ENCODE measurements at places on chromosomes 2 and 18. TPM values are rescaled to one million over a fixed set of nuclear protein-coding genes. Genes with fewer than 3 reads are reported as not detected.

DNA sequence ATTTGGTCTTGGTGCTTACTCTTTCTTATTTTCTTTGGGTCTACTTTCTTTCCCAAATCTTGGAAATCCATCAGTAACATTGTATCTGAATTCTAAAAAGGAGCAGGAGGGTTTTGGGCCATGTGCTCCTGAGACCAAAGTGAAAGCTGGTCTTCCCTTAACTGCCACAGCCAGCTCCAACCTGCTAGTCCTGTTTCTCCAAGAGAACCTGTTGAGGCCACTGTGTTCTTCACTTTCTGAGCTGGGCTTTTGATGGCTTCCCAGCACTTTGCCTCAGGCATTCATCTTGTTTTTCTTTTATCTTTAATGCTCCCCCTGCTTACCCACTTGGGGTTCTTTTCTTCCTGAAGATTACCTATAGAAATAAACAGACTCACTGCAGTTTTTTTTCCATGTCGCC, 53.3 kb downstream of the ARHGAP28 start:
- no peak overlapping the region for H3K27ac ChIP-seq
- DNase-seq: no peak
- no peaks in the 10 kb centered on the region for H3K27me3 ChIP-seq
- H3K4me3 ChIP-seq: no peak overlapping the region
- H3K4me1 ChIP-seq: no peaks in the 10 kb centered on the region

- no peak overlapping the region for H3K27ac ChIP-seq
- no peaks in the 10 kb centered on the region for H3K27me3 ChIP-seq
- DNase-seq: no peak
- no peak overlapping the region for H3K4me3 ChIP-seq
- H3K36me3 ChIP-seq: peaks cover 62% of the 10 kb centered on the region
- H3K4me1 ChIP-seq: no peaks in the 10 kb centered on the region
Measured at GRCh38 chr2:158634627-158635026, 160.5 kb upstream of the DAPL1 start.

GRCh38 chr2:163187119-163187518, 348.6 kb upstream of the KCNH7 start:
- no peaks in the 10 kb centered on the region for H3K36me3 ChIP-seq
- DNase-seq: no peak
- no peaks in the 10 kb centered on the region for H3K4me1 ChIP-seq
- H3K27ac ChIP-seq: no peak overlapping the region

- no peak for DNase-seq
- H3K4me1 ChIP-seq: no peaks in the 10 kb centered on the region
- no peaks in the 10 kb centered on the region for H3K27me3 ChIP-seq
- H3K27ac ChIP-seq: no peak overlapping the region
Measured at GRCh38 chr2:45723857-45724256, 72.4 kb downstream of the PRKCE start.

GRCh38 chr2:58065248-58065647, 18.6 kb downstream of the VRK2 start:
- H3K4me3 ChIP-seq: no peak overlapping the region
- no peaks in the 10 kb centered on the region for H3K27me3 ChIP-seq
- DNase-seq: no peak
- H3K27ac ChIP-seq: no peak overlapping the region
- H3K4me1 ChIP-seq: peaks cover 13% of the 10 kb centered on the region

- H3K27ac ChIP-seq: no peak overlapping the region
- peaks cover 7% of the 10 kb centered on the region for H3K4me1 ChIP-seq
- H3K4me3 ChIP-seq: no peak overlapping the region
- no peaks in the 10 kb centered on the region for H3K27me3 ChIP-seq
Measured at GRCh38 chr2:173858291-173858731, 106.9 kb downstream of the SP3 start.

GRCh38 chr18:33837191-33837590, 259.2 kb downstream of the ASXL3 start:
- H3K36me3 ChIP-seq: no peaks in the 10 kb centered on the region
- H3K4me3 ChIP-seq: no peak overlapping the region
- no peaks in the 10 kb centered on the region for H3K4me1 ChIP-seq
- DNase-seq: no peak

DNA sequence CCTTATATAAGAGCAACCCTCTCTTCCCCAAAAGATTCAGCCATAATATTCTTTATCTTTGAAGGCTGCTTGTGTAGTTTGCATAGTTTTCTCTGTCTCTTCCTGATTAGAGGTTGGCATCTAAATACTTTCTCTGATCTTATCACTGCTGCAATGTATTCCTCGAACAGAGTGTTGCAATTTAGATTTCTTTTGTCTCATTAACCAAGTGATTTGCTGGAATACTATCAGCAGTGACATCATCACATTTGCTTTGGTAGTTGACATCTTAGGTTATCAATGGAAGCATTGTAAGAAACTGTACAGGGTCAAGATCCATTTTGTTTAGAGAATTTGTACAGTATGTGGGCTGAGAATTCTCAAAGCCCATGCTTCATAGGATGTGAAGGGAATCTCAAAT, 72.0 kb upstream of the NEUROD1 start:
- no peaks in the 10 kb centered on the region for H3K36me3 ChIP-seq
- DNase-seq: no peak
- no peaks in the 10 kb centered on the region for H3K4me1 ChIP-seq
- no peaks in the 10 kb centered on the region for H3K27me3 ChIP-seq

DNA sequence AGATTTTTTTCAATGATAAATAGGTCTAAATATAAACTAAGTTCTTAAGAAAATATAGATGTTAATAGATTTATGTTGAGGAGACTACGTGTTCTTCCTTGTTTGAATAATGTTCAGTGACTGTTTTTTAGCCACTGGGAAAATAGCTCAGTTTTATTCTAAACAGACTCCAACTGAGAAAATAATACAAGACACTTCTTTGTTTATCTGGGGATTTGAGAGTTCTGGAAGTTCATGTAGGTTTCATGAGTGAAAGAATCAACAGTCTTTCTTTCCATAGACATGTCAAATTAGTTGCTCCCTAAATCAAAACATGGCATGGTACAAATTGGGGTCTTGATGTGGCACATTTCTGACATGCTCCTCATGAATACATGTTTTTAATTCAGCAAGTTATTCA, 177.7 kb downstream of the MREG start:
- H3K27ac ChIP-seq: no peak overlapping the region
- no peak for DNase-seq
- no peaks in the 10 kb centered on the region for H3K27me3 ChIP-seq

DNA sequence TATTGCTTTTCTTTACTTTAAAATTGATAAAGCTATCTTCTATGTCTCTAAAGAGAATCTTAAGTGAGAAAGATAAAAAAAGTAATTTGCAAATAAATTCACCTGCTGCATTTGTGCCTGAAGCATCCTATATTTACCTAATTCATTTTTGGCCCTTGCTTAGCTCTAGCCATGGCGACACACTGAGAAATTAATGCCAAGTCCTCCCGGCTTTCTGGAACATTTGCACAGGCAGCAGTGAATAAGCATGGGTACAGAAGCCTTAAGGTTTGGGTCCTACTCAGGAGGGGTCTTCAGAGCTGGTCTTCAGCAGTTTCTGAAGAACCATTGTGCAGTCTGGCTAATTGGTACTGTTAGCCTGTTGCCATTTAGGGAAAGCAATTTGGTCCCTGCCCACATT, 73.9 kb upstream of the ZEB2 start:
- no peaks in the 10 kb centered on the region for H3K36me3 ChIP-seq
- no peaks in the 10 kb centered on the region for H3K27me3 ChIP-seq
- H3K27ac ChIP-seq: no peak overlapping the region
- DNase-seq: no peak
- no peak overlapping the region for H3K4me3 ChIP-seq

GRCh38 chr2:177598326-177599138, 206.0 kb downstream of the AGPS start:
- no peak overlapping the region for H3K4me3 ChIP-seq
- H3K27ac ChIP-seq: no peak overlapping the region
- H3K4me1 ChIP-seq: no peaks in the 10 kb centered on the region

- peak overlapping the region; percentile 19 for H3K27ac ChIP-seq
- peaks cover 15% of the 10 kb centered on the region for H3K4me1 ChIP-seq
- H3K27me3 ChIP-seq: no peaks in the 10 kb centered on the region
- DNase-seq: no peak
- H3K4me3 ChIP-seq: no peak overlapping the region
Measured at GRCh38 chr2:152580714-152581113, 136.5 kb downstream of the PRPF40A start.

GRCh38 chr2:65366595-65367125, 65.7 kb downstream of the SPRED2 start:
- peak overlapping the region; percentile 28 for H3K4me3 ChIP-seq
- no peaks in the 10 kb centered on the region for H3K36me3 ChIP-seq
- peaks cover 74% of the 10 kb centered on the region for H3K4me1 ChIP-seq
- DNase-seq: peak; percentile 81
- peak overlapping the region; percentile 89 for H3K27ac ChIP-seq

- H3K4me1 ChIP-seq: no peaks in the 10 kb centered on the region
- H3K27me3 ChIP-seq: 0 out of 2 replicates have a peak, but pooled peaks cover 6% of the 10 kb centered on the region
- DNase-seq: no peak
- H3K36me3 ChIP-seq: no peaks in the 10 kb centered on the region
- no peak overlapping the region for H3K4me3 ChIP-seq
- H3K27ac ChIP-seq: no peak overlapping the region
Measured at GRCh38 chr2:176979981-176980710, 232.4 kb upstream of the HNRNPA3 start.

- H3K4me3 ChIP-seq: no peak overlapping the region
- peaks cover 16% of the 10 kb centered on the region for H3K27me3 ChIP-seq
- no peak for DNase-seq
- no peaks in the 10 kb centered on the region for H3K36me3 ChIP-seq
- no peak overlapping the region for H3K27ac ChIP-seq
Measured at GRCh38 chr2:70658476-70658875, 104.8 kb upstream of the TGFA start.

- peaks cover 12% of the 10 kb centered on the region for H3K4me1 ChIP-seq
- no peak overlapping the region for H3K4me3 ChIP-seq
- DNase-seq: no peak
- no peaks in the 10 kb centered on the region for H3K36me3 ChIP-seq
Measured at GRCh38 chr18:34126121-34126520, 98.6 kb downstream of the NOL4 start.

DNA sequence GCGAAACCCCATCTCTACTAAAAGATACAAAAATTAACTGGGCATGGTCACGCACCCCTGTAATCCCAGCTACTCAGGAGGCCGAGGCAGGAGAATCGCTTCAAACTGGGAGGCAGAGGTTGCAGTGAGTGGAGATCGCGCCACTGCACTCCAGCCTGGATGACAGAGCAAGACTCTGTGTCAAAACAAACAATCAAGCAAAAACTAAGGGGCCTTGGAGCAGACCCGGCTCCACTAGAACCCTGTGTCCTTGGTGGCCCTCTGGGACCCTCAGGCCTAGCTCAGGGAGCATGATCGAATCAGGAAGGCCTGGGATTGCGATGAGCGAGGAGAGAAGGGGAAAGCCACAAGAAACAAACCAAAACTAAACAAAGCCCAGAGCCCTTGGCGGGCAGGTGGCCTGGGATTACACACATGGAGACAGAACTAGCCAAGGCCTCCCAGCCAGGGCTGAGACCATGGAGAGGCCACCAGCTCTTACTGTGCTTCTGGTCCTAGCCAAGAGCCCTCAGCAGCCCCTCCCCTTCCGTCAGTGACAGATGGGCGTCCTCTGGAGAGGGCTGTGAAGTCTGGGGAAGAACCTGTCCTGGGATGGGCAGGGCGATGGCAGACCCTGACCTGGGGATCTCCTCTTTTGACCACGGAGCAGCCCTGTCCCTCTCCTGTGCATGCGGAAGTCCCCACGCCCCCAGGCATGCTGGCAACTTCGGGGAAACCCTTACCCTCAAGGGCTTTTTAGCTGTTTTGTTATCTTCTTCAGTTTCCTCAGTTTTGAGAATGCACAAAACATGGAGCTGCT, 27.4 kb upstream of the CATIP start:
- peaks cover 5% of the 10 kb centered on the region for H3K4me1 ChIP-seq
- no peak for DNase-seq
- no peak overlapping the region for H3K4me3 ChIP-seq
- H3K27me3 ChIP-seq: no peaks in the 10 kb centered on the region

GRCh38 chr18:10245031-10245845, 209.2 kb upstream of the APCDD1 start:
- H3K27me3 ChIP-seq: no peaks in the 10 kb centered on the region
- H3K36me3 ChIP-seq: no peaks in the 10 kb centered on the region
- no peaks in the 10 kb centered on the region for H3K4me1 ChIP-seq
- no peak overlapping the region for H3K27ac ChIP-seq
- H3K4me3 ChIP-seq: no peak overlapping the region

GRCh38 chr2:79414690-79415089, 98.2 kb upstream of the CTNNA2 start:
- no peaks in the 10 kb centered on the region for H3K36me3 ChIP-seq
- H3K4me1 ChIP-seq: no peaks in the 10 kb centered on the region
- H3K27ac ChIP-seq: no peak overlapping the region
- no peak for DNase-seq
- H3K4me3 ChIP-seq: no peak overlapping the region

DNA sequence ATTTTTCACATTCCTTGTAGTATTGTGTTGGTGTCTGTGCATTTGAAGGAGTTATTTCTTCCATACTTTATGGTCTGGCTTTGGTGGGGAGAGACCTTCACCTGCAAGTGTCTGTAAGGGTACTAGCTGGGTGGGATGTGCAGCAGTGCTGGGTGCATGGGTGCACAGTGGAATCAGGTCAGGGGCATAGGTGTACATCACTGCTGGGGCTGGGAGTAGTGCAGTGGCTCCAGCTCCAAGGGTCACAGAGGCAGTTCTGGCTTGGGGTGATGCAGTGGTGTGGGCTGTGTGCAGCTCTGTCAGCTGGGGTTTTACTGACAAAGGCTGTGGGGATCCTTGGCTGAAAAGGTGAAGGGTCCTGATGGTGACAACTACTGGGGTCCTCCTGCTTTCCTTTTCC, 44.8 kb downstream of the CCDC148 start:
- no peaks in the 10 kb centered on the region for H3K27me3 ChIP-seq
- H3K27ac ChIP-seq: peak overlapping the region; percentile 96
- no peak for DNase-seq
- H3K36me3 ChIP-seq: no peaks in the 10 kb centered on the region
- peaks cover 35% of the 10 kb centered on the region for H3K4me1 ChIP-seq

- no peaks in the 10 kb centered on the region for H3K36me3 ChIP-seq
- no peaks in the 10 kb centered on the region for H3K27me3 ChIP-seq
- H3K4me1 ChIP-seq: no peaks in the 10 kb centered on the region
Measured at GRCh38 chr2:235206980-235207579, 255.3 kb downstream of the SH3BP4 start.

GRCh38 chr2:212841460-212841859, 302.9 kb upstream of the ERBB4 start:
- H3K4me1 ChIP-seq: peaks cover 38% of the 10 kb centered on the region
- no peak overlapping the region for H3K27ac ChIP-seq
- H3K27me3 ChIP-seq: no peaks in the 10 kb centered on the region
- no peaks in the 10 kb centered on the region for H3K36me3 ChIP-seq
- no peak overlapping the region for H3K4me3 ChIP-seq
- DNase-seq: no peak

Gene FRZB
- 0.03 TPM for total RNA-seq

Gene NCKAP5
- total RNA-seq: 1.2 TPM

Gene MROH2A
- not detected for total RNA-seq

Gene RAB17
- total RNA-seq: 0.28 TPM

Data from SJSA1 (cell line).